Adipose tissue (tissue), 3 donors: ENCODE measurements at places on chromosomes 2 and 18. TPM values are rescaled to one million over a fixed set of nuclear protein-coding genes. Genes with fewer than 3 reads are reported as not detected.

The RPRM gene
- 1.1 TPM for polyA plus RNA-seq

The SCN7A gene
- 2.5 TPM for polyA plus RNA-seq

The ERICH2 gene
- polyA plus RNA-seq, result 1.5 TPM

The VWC2L gene
- not detected for polyA plus RNA-seq

The SERPINB11 gene
- polyA plus RNA-seq, result not detected
